ENCODE measurements at places on chromosomes 2 and 18.
A peak's percentile ranks its signal among the peaks of the same experiment; 100 is the strongest.

DNA sequence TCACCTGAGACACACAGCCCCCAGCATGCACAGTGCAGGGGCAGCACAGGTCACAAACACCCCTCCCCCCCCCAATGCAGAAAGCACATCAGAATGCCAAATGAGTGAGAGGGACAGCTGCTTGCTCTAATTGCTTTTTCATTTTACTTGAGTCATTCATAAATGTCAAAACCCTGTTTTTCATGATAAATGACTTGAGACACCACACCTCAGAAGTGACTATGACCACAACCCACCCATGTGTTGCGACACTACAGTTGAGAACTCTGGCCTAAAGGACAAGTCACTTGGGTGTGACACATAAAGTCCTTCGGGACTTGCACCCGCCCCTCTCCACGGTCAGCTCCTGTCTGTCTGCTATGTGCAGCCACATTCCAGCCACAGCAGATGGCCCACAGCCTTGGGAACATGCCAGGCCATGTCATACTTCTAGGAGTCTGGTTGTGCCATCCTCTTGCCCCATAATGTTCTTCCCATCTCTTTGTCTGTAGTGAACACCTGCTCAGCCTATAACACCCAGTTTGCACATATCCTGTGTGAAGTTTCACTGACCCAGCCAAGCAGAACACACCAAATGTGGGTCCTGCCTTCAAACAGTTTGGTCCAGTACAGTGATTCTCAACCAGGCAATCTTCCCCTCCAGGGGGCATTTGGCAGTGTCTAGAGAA, 30.2 kb upstream of the RIOK3 start:
- no peak for DNase-seq

DNA sequence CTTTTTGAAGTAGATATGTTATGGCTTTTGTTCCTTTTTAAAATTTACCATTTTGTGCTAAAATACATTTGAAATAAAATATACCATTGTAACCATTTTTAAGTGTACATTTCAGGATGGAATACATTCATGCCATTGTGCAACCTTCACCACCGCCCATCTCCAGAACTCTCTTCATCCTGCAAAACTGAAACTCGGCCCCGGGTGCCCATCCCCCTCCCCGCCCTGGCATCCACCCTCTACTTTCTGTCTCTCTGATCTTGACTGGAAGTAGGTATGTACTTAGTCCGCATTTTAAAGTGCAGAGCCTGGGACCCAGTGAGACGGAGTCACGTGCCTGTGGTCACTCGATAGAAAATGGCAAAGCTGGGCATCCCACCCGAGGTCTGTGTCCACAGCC, 45.6 kb downstream of the DIPK1C start:
- DNase-seq = no peak

GRCh38 chr2:205375461-205376448, 306.5 kb upstream of the NRP2 start:
- no peak for DNase-seq

GRCh38 chr18:26487437-26487836, 60.9 kb downstream of the KCTD1 start:
- DNase-seq = no peak

DNA sequence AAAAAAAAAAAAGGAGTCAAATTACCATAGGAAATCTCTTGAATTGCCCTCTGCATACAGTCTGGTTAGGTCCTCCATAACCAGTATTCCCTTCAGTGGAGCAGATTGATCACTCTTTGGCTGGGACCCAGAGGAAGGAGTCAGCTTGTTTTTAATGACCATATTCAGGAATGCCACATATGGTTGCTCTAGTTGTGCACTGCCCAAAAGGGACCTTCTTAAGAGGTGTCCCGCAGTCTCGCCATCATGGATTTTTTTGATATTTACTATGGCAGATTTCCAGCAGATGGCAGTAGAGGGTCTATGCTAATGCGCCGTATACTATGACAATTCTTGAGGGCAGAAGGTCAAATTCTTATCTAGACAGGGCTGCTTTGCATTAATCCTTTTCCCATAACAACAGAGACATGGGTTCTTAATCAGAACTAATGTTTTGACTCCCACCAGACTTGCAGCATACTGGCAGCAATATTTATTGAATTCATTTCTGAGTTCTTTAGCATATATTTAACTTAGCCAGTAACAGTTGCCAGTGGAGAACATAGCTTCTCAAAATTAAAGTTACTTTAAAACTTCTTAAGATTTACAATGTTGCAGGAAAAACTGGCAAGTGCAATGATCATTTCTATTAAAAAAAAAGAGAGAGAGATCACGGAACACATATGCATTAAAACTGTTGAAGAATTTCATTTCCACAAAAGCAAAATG, 31.8 kb upstream of the INPP4A start:
- peak; percentile 32 for DNase-seq

DNA sequence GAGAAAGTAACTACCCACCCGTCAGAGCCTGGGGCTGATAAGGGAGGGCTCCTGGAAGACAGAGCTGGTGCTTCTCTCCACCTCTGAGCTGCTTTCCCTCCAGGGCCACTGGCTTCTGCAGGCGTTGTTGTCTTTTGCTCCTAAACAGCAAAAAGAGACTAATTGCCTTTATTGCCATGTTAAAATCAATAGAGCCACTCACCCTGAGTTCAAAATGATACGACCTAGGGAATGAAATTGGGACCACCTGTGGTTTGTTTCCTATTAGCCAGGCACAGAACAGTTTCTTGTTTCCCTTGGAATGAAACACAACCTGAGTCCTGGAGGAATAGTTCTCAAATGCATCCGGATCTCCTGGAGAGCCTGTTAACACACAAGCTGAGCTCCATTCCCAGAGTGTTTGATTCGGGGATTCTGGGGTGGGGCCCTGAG, 45.8 kb downstream of the TCF7L1 start:
- no peak for DNase-seq

GRCh38 chr2:113185664-113186432, 12.1 kb downstream of the PSD4 start:
- no peak for DNase-seq
